ENCODE measurements at places on chromosomes 12 and 14. TPM values are rescaled to one million over a fixed set of nuclear protein-coding genes. Genes with fewer than 3 reads are reported as not detected.

Gene EPYC
- polyA plus RNA-seq: not detected

Gene PLBD1
- polyA plus RNA-seq: 20.0 TPM

Gene PTPN6
- polyA plus RNA-seq: 5.0 TPM

Gene CFAP251
- polyA plus RNA-seq: 1.3 TPM

Gene RNASE2
- 0.66 TPM for polyA plus RNA-seq

Gene EIF4B
- 449 TPM for polyA plus RNA-seq

Gene CHD8
- 38.0 TPM for polyA plus RNA-seq

Gene ALX1
- polyA plus RNA-seq: not detected

Gene OTX2
- not detected for polyA plus RNA-seq

Gene DAO
- polyA plus RNA-seq: not detected

Gene TRPV4
- 0.75 TPM for polyA plus RNA-seq

Gene CLEC2D
- polyA plus RNA-seq: 11.7 TPM

Gene IFNG-AS1
- 0.15 TPM for polyA plus RNA-seq

Gene OR4K14
- not detected for polyA plus RNA-seq

Gene LRP1-AS
- 0.77 TPM for polyA plus RNA-seq

Gene HOXC10
- polyA plus RNA-seq: 0.09 TPM

Gene AMN1
- polyA plus RNA-seq: 8.8 TPM

Gene ITGB7
- 1.2 TPM for polyA plus RNA-seq

Gene ERG28
- 10.4 TPM for polyA plus RNA-seq

Gene FGF23
- 0.19 TPM for polyA plus RNA-seq

Gene LRTM2
- polyA plus RNA-seq: 0.81 TPM

Gene DDX11
- polyA plus RNA-seq: 28.1 TPM
